ENCODE measurements at places on chromosomes 2 and 18.

DNA sequence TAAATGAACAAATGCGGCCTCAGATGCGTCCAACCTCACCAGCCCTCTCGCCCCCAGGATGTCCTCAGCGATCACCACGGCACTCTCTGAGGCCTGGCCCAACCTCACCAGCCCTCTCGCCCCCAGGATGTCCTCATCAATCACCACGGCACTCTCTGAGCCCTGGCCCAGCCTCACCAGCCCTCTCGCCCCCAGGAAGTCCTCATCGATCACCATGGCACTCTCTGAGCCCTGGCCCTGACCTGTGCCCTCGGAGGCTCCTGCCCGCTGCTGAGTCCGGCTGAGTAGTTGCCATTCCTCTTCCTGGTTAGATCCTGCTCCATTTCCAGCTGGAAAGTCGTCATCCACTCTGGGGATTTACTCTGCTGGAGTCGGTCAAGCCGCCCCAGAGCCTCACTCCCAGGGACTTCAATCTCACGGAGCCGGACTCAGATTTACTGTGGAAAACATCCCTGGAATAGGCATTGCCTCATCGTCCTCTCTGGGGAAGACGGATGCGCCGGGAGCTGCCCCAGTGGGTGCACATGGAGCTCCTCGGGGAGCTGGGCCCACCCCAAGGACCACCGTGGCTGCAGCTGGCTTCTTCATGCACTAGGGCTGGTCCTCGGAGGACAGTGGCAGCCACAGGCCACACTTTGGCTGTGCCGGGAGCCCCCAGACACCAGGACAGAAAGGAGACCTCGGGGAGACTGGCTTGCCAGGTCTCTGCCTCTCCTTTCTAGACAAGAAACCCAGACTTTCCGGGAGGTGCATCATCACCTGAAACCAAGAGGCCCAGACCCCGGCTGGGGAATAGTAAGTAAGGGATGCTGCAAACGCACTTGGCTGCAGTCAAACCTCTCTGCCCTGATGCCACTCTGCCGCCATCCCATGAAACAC, 230.6 kb downstream of the EIPR1 start:
- DNase-seq, result no peak

GRCh38 chr2:133780099-133780996, 212.1 kb upstream of the NCKAP5 start:
- peak; percentile 82 for DNase-seq

GRCh38 chr2:143903172-143903856, 616.6 kb downstream of the ZEB2 start:
- no peak for DNase-seq

DNA sequence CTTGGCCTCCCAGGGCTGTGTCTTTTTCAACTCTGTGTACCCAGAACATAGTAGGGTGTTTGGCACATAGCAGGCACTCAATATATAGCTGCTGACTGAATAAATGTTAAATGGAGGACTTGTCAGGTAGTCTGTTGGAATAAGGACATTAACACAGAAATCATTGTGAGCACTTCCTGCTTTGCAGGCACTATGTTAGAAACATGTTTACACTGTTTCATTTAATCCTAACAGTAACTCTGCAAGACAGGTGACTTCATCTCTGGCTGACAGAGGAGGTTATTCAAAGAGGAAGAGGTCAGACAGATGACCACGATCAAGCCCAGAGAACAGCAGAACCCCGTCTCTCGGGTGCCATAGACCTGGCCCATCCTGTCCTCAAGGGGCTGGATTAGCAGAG, 28.0 kb upstream of the PIEZO2 start:
- DNase-seq, result no peak

- no peak for DNase-seq
These were observed 295.2 kb downstream of the NYAP2 start for GRCh38 chr2:225694664-225695063.

DNA sequence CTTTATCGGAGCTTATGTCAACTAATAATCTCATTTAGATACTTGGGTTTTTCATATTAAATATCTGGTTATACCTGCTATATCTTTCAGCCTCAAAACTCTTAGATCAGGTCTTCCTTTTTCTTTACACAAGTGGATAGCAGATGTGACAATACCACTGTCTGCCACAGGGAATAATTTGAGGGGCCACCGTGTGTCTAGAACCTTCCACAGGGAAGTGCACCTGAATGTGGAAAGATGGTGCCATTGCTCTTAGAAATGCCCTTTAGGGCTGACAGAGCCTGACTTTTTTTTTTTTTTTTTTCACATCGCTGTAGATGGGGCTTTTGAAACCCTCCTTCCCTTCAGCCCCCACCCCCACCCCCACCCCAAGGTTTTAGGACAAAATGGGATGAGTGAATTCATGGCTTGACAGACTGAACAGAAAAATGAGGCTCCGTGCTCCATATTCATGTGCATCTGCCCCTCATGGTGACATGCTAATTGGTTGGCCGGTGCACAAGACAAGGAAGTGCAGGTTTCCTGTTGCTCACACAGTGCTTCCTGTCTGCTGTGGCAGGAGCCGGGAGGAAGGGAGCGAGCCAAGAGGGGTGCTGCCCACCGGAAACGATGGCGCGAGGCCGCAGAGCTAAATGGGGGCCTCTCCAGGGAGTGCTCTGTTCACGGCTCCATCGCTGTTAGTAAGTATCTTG, 246.0 kb downstream of the LDLRAD4 start:
- no peak for DNase-seq

- DNase-seq, result no peak
These were observed 19.4 kb upstream of the KIF1A start for GRCh38 chr2:240839152-240840143.
